ENCODE measurements at places on chromosomes 13 and 19.
A peak's percentile ranks its signal among the peaks of the same experiment; 100 is the strongest.

DNA sequence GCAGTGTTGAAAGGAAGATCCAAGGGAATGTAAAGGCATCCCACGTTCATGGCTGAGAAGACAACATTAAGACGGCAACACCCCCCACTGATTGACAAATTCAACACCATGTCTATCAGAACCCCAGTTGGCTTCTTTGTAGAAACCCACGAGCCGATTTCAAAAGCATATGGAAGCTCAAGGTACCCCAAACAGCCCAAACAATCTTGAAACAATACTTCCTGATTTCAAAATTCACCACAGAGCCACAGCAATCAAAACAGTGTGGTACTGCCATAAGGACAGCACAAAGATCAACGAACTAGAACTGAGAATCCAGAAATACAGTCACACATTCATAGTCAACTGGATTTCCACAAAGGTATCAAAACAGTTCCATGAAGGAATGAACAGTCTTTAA lies 6.2 kb downstream of the MIER2 start:
- DNase-seq = no peak

DNA sequence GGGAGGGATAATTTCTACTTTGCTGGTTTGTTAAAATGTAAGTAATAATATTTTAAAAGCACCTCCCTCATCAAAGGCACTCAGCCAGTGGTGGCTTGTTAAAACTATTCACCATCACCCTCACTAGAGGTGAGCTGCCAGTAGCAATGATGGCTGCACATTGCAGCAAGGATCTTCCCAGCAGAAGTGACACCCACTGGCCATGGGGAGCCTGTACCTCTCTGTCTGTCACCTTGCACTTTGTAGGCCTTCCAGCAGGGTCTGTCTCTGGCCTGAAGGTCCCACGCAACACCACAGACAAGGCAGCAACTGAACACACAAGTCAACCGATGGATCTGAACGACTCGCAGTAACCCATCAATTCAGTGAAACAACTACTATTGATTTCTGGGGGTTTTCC lies 47.3 kb upstream of the C13orf42 start:
- no peak for DNase-seq

DNA sequence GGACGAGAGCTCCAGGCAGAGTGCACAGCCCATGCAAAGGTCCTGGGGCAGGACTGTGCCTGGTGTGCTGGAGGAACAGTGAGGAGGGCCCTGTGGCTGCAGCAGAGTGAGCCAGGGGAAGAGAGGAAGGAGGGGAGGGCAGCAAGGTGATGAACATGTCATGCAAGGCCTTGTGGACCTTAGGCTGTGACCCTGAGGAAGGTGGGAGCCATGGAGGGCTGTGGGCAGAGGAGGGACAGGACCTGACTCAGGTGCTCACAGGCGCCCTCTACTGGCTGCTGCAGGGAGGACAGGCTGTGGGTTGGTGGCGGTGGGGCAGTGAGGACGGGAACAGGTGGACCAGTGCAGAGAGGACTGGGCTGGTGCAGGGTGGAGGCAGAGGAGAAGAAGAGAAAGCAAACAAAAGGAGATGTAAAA lies 170.3 kb downstream of the PTPRS start:
- DNase-seq = peak; percentile 8

GRCh38 chr13:34320084-34320483 lies 502.1 kb downstream of the RFC3 start:
- no peak for DNase-seq

DNA sequence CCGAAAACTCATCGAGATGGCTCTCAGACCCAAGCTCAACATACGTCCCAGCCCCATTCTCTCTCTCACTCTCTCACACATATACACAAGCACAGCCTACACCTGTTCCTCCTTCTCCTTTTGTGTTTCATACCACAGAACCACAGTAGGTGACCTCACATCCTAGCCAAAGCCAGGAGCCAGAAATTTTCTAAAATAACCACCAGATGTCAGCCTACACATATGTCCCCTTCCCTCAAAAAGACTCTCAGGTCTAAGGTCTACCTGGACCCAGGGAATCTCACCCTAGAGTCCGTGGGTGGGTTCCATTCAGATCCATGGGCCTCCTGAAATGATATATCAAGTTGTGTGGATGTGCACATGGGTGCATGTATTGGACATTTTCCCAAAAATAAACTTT lies 104.2 kb upstream of the IPO5 start:
- no peak for DNase-seq

GRCh38 chr19:44951179-44952159 lies 3.7 kb upstream of the CLPTM1 start:
- DNase-seq = no peak

DNA sequence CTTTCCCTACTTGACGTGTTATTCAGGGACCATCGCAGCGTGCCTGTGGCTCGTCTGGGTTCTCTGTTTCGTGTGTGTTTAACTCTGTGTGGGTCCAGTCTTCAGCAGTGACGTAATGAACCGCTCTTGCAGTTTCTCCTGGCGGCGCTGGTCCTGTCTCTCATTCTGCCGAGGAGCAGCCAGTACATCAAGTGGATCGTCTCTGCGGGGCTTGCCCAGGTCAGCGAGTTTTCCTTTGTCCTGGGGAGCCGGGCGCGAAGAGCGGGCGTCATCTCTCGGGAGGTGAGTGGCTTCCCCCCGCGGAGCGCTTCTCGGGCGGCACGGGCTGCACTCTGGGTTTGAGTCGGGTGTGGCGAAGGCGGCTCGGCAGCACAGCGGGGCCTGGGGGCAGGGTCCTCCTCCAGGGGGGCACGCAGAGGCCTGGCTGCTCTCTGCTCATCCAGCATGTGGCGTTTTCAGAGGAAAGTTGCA lies 36.3 kb upstream of the TFDP1 start:
- DNase-seq = no peak

- no peak for DNase-seq
Observed at GRCh38 chr19:3899531-3900294, 19.2 kb downstream of the ATCAY start.

DNA sequence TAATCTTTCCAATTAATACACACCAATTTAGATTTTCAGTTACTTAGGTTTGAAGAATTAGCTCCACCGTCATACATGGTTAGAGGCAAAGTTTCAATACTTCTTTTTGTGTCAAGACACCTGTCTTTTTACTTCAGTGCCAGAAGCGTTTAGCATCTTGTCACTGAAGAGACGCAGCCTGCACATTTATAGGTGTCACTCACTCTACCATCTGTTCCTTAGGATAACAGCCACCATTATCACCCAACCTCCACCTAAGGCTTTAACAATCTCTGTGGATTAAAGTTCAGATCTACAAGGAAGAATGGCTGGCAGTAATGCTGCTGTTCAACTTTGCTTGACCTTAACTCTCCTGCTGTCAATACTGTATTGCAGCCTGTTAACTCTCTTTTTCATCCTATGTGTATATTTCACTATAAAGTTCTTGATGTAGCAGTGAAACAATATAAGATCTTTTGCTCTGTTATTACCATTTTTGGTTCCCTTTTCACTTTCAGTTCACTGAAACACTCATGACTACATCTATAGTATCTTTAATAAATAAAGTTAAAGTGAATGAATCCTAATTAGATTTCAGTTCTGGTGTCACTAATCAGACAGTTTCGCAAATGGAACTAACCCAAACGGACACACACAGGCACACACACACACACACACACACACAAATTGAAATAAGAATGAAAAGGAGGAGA lies 435.6 kb downstream of the PCDH9 start:
- DNase-seq = no peak

DNA sequence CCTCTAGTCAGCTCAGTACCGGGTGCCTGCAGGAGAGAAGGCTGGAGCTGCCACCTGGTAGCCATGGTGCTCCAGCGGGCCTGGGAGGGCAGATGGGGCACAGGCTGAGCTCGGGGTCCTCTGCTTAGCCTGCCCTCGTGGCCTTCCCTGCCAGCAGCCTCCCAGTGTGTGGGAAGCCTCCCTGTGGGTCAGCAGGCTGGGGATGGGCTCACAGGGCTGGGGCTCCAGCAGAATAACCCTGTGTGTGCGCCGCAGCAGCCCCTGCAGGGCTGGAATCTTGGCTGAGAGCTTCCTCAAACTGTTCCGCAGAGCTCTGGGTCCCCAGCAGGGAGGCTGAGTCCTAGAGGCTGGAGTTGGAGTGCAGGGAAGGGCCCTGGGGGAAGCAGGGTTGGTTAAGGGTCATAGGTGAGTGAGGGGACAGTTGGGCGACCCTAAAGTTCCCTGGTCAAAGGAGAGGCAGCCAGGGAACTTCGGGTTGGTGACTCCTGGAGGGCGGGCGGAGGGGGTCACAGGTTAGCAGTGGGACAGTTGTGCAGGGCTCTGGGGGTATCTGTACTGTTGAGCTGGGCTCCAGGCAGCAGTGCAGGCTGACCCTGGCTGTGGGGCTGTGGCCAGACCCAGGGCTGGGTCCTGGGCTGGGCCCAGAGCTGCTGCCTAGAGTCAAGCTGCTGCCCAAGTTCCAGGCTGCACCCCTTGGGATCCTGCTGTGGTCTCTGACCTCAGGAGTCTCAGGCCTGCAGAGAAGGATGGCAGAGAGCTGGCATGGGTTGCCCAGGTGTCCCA lies 14.0 kb downstream of the ARHGAP33 start:
- no peak for DNase-seq

- DNase-seq = no peak
Observed at GRCh38 chr13:71964491-71965100, 97.6 kb upstream of the DACH1 start.

GRCh38 chr13:49958321-49958720 lies 22.2 kb upstream of the SPRYD7 start:
- DNase-seq = no peak

Measured in stimulated activated CD4-positive, alpha-beta T cell treated with anti-CD3 and anti-CD28 coated beads, TNF-alpha, amount 100 ng/mL, for 4 hours (primary cell).